ENCODE measurements at places on chromosomes 12 and 14.
A peak's percentile ranks its signal among the peaks of the same experiment; 100 is the strongest.

- DNase-seq: no peak
Observed at GRCh38 chr14:68606176-68606575, 186.7 kb downstream of the ZFP36L1 start.

DNA sequence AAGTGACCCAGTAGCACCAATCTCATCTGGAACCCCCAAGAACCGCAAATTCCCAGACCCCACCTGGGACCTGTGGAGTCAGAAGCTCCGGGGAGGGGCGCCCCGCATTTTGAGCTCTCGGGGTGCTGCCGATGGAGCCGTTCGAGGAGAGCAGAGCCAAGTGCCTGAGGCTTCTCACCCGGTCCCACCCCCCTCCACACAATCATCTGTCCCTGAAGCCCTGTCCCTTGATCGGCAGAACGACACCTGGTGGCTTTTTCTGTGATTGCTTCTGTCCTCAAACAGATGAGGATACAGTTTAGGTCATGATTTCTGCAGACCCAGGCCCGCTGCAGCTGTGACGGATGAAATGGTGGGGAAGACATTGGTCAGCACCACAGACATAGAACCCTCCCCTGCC, 74.7 kb downstream of the NOC4L start:
- no peak for DNase-seq

DNA sequence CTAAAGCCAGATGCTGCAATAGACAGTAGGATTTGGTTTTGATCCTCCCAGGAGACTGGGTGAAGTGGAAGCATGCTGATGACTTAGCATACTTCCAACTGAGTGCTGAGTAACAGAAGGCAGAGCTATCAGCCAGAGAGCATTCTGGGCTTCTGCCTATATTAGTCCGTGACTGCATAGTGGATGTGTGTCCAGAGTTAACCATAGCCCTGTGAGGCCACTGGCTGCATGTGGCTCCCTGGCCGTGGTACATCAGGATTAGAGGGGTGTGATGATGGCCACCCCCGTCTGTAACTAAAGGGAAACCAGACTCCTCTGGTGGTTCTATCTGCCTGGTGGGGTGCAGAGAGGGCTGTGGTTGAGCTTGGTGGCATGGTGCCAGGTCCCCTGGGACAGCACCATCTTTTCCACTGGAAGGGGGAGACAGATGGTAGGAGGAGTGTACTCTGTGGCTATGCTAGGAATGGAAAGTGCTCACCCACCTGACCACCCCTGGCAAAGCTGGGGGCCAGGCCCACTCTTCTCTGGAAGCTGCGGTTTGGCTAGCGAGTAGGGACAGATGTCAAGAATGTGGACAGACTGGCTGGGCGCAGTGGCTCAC, 27.4 kb downstream of the ABCD4 start:
- DNase-seq: no peak

DNA sequence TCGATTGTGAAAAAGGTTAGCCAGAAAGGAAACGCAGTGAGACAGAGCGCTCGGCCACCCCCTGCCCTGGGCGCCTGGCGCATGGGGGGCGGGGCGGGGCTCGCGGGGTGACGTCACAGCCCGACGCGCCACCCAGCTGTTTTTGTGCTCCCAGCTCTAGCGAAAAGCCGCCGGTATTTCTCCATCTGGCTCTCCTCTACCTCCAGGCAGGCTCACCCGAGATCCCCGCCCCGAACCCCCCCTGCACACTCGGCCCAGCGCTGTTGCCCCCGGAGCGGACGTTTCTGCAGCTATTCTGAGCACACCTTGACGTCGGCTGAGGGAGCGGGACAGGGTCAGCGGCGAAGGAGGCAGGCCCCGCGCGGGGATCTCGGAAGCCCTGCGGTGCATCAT, at the start of gene GABARAPL1:
TSS of gene GABARAPL1 (plus strand) at position 139 of the 393 bp plus-strand sequence. CDS start at position 392, 253 bp downstream.
- DNase-seq: peak; percentile 61

- DNase-seq: no peak
Observed at GRCh38 chr12:93974252-93974651, 174.1 kb upstream of the PLXNC1 start.

- DNase-seq: no peak
Observed at GRCh38 chr14:54807881-54808280, 94.7 kb downstream of the GCH1 start.

DNA sequence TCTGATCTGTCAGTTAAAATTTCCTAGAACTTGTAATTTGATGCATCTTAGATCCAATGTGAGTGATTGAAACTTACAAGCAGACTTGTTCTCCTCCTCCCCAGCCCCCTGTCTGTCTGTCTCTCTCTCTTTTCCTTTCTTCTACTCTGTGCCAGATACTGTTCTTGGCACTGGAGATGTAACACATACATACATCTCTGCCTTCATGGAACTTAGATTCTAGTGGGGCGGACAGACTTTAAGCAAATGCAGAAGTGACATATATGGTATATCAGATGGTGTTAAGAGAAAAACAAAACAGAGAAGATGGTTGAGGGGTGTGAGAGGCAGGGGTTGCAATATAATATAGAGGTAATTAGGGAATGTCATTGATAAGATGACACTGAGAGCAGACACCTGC, 6.6 kb downstream of the CHST11 start:
- DNase-seq: no peak

- DNase-seq: peak; percentile 32
Observed at GRCh38 chr12:95014554-95014953, 11.1 kb upstream of the NDUFA12 start.

DNA sequence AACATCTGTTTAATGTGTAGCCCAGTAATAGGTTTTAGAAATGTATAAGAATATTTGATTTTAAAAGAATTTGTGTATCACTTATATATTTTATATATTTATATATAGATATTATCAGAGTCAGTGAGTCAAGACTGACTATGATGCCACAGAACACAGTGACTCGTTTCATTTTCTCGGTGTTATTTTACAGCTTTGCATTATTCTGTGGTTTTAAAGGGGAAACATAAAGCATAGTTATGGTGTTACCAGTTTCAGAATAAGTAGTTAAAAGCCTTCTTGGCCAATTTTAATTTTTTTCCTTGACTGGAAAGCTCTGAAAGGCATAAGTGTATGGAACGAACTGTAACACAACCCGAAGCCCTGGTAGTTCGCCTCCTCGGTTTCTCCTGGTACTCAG, 91.0 kb downstream of the GRIP1 start:
- DNase-seq: no peak

DNA sequence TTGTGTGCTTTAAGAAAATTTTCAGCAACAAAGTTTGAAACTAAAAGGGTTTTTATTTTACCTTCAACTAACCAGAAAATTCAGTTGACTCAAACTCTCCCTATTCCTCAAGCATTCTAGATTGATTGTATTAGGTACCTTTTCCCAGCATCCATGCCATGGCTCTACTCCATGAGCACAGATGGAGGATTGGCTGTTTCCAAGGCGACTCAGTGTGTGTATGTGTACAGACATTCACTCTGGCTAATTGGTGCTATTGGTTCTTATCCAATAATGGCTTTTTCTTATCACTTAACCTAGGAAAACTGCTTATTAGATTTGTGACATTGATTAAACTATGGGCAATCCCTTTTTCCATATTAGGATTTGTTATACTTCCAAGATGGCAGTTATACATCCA, 202.6 kb downstream of the ANO6 start:
- DNase-seq: no peak

DNA sequence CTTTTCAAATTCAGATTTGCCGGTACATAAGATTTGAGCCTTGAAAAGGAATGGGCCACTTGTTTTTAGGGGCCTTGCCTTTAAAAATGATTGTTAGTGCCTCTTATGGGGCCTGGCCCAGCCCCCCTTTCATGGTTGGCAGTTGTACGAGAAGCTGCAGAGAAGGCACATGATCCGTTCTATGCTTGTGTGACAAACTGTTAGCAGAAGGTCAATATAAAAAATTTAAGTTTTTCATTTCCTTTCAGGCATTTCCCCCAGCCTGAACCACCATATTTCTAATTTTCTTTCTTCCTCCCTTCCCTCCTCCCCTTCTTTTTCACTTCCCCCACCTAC, 119.1 kb downstream of the PLXNC1 start:
- no peak for DNase-seq

DNA sequence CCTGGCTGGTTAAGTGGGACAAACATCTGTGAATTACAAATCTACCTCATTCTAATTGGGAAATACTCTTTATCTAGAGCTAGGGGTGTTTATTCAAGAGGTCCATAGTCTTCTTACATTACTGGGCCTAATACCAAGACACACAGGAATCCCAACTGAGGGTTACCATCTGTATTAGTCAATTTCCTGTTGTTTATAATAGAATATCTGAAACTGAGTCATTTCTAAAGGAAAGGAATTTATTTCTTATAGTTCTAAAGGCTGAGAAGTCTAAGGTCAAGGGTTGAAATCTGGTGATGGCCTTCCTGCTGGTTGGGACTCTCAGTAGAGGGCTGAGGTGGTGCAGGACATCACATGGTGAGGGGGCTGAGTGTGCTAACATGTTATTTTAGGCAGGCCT, 36.0 kb downstream of the RTRAF start:
- no peak for DNase-seq

DNA sequence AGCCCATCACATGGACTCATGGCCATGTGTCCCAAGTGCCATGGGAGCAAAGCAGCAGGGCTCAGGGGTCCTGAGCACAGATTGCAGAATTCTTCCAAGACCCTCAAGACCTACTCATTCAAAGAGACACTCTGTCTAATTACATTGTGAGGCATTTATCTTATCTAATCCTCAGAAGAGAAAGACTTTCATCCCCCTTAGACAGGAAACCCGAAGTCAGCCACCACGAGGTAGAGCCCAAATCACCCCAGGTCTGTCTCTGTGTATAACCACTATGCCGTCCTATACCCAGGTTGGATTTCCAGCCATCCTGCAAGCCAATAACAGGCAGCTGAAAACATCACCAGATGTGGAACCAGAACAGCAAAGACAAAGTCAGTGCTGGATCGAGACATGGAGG, 8.9 kb upstream of the BCL11B start:
- no peak for DNase-seq

DNA sequence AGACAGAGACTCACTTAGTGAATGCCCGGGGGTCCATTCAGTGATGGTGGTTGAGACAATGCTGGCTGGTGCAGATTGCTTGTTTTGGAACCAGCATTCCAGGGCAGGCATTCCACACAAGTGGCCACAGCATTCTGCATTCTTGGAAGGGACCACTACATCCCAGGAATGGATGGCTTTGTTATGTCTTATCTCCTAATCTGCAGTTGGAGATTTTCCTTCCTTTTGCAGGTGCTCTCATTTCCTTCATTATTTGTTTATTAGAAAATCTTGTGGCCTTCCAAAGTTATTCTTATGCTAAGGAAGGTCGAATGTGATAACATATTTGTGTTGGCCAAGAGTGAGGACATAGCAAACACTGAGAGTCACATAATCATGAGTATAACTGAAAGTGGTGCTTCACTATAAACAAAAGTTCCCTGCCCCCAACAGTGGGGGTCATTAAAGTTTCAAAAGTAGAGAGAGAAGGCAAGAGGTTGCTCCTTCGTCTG, 66.0 kb downstream of the BMP4 start:
- DNase-seq: no peak

GRCh38 chr12:104963757-104964156, 5.7 kb upstream of the SLC41A2 start:
- DNase-seq: no peak

Data from MV-4-11 (cell line).